GM23248 (cell line): ENCODE measurements at places on chromosomes 4 and X. TPM values are rescaled to one million over a fixed set of nuclear protein-coding genes. Genes with fewer than 3 reads are reported as not detected.

- peak; percentile 69 for DNase-seq
These were observed 43.1 kb upstream of the IL21 start for GRCh38 chr4:122663814-122664610.

GRCh38 chr4:1183985-1184773, 11.8 kb upstream of the SPON2 start:
- DNase-seq = no peak

DNA sequence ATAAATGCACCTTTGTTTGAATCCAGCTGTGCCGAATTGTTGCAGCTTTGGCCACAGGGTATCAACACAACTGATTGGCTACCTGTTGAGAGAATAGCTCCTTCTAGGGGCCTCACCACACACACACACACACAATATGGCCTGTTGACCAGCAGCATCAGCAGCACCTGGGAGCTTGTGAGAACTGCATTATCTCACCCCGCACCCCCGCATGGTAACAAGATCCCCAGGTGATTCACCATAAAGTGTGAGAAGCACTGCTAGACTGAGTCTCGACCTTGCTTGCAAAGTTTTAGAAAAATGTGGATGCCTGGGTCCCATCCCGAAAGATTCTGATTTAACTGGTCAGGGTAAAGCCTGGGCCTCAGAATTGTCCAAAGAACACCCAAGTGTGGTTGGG, 176.9 kb upstream of the PRPS2 start:
- no peak for DNase-seq

DNA sequence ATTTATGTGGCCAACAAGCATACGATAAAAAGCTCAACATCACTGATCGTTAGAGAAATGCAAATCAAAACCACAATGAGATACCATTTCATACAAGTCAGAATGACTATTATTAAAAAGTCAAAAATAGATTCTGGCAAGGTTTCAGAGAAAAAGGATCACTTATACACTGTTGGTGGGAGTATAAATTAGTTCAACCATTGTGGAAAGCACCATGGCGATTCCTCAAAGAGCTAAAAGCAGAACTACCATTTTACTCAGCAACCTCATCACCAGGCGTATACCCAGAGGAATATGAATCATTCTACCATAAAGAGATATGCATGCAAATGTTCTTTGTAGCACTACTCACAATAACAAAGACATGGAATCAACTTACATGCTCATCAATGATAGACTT, 478.7 kb upstream of the GALNTL6 start:
- DNase-seq = no peak

GRCh38 chrX:72297953-72298730, 7.6 kb downstream of the CITED1 start:
- peak; percentile 25 for DNase-seq

- peak; percentile 97 for DNase-seq
These were observed 55.4 kb downstream of the C4orf51 start for GRCh38 chr4:145735347-145735675.

GRCh38 chr4:108681321-108681809, 31.0 kb downstream of the OSTC start:
- DNase-seq = peak; percentile 38

DNA sequence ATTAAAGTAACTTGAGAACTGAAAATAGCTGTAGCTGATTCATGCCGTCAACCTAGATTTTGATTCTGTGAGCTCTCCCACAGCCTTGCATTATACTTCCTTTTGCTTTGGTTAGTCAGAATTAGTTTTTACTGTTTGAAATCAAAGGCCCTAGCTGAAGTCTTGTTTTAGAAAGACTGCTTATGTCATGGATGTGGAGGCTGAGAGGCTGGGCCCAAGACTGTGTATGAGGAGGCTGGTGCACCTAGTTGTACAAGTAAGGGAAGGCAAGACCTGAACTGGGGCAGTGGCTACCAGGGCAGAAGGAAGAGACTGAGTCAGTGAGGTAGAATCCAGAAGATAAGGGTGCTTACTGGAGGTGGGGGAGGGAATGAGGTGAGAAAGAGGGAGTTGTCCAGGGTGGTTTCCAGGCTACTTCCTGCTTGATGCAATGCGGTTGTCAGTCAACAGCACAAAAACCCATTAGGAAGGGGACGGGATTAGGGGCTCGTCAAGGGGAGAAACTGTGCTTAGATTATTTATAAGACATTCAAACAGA, 76.2 kb upstream of the PAGE3 start:
- no peak for DNase-seq

GRCh38 chrX:88135735-88136134, 611.3 kb upstream of the CPXCR1 start:
- peak; percentile 16 for DNase-seq

DNA sequence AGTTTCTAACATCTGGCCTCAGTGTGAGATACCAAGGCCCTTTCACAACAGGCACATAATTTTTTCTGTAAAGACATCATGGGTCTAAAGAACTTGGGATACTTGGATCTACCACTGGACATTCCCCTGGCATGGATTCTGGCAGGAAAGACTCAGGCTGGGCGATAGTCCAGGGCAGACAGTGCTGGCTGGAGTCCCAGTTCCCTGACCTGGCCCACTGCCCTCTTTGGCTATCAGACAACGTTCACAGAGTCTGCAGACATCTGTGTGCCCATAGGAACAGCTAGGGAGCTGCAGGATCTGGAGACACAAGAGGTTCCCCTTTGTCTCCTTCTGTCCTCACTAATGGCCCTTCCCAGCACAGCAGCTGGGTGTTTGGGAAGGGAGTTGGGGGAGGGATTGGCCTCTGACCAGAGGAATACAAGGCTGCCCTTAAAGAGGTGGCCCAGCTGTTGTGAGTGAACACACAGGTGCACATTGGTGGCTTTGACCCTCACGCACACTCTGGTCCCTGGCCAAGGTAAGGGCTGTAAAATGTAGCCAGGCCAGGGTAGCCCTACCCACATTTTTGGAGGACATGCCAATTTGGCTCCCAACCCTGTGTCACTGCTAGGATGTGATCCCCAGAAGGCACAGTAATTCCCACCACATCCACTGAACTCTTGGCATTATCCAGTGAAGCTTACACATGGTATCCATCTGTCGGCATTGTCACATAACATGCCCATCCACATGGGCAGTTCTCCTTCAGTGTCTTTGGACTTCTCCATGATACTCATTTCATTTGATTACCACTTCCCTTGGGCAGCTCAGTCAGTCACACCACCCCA, 72.3 kb downstream of the SOX3 start:
- DNase-seq = peak; percentile 1

- DNase-seq = no peak
These were observed 17.6 kb downstream of the SLIT2 start for GRCh38 chr4:20269320-20269719.

DNA sequence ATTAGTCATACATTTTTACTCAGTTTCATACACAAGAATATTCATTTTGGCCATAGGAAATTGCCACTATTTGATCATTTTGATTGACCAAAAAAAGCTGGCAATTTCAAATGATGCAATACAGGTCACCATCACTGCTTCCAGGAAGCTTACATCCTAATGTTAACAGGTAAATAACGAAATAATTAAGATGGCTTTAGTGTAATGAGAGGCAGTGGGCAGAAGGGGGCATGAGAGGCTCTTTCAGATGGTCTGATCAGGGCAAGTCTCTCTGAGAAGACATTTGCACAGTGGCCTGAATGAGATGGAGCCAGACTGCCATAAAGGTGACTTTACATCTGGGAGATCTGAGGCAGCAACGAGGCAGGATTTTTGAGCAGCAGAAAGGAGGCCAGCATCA, 170.7 kb downstream of the SLIT2 start:
- DNase-seq = peak; percentile 70

DNA sequence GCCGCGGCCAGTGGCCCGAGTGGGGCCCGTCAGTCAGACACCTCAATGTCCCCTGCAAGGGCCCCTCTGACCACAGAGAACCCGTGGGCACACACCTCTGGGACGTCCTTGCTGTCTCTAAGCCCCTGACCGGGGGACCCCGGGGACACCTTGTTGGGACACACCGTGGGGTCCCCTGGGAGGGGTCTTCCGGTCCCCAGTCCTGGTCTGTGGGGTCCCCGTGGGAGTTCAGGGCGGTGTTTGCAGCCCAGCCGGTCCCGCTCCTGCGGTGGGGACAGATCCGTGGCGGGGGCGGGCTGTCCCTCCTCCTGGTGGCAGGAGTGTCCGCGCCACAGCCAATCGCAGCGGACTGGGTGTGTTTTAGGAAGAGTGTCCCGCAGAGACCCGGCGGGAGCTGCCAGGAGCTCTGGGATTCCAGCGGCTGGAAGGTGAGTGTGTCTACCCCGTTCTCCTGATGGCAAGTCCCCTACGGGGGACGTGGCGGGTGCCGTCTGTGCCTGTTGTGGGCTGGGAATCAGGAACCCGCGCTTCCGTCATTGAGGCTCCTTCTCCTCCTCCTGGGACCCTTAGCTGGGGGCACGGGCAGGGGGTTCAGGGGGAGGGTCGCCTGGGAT, 5.1 kb upstream of the PLCXD1 start:
- DNase-seq = peak; percentile 70

DNA sequence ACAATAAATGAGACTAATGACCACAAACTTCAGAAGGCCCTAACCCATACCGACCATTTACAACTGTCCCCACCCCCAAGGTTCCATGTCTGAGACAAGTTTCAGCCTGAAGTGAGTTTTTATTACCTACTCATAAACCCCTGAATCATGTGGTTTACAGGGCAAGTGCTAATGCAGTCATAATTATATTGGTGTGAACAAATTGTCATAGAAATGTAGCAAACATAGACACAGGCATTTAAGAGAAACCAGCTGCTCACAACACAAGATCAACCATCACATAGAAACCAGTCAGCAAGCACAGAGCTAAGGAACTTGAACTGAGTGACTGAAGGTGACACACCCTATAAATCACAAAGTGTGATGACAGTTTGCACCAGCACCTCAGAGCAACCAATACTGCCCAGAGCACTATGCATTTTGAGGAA, 173.8 kb upstream of the MID1 start:
- DNase-seq = peak; percentile 2

DNA sequence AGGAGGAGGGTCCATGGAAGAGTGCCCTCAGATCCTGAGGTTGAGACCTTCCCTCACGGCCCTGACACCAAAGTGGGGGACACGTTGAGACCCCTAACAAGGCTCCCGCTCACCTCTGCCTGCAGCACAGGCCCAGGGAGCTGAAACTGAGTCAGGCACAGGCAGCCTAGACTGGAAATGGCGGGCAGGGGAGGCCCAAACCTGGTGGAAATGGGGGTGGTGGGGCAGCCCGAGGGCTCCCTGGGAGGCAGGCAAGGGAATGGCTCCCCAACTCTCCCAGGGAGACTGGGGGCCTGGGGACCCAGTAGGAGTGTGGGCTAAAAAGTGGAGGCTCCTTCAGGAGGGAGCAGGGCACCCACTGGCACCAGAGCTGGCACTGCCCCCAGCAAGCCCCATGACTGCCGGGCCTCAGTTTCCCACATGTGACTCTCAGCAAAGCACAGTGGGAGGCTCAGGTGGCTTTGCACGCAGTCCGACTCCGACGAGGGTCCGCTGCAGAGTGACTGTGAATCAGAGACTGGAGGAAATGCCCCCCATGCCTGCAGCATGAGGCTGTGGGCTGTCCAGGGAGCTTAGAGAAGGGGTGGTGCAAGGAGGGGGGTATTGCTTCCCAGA, 5.9 kb downstream of the NKX1-1 start:
- DNase-seq = no peak

DNA sequence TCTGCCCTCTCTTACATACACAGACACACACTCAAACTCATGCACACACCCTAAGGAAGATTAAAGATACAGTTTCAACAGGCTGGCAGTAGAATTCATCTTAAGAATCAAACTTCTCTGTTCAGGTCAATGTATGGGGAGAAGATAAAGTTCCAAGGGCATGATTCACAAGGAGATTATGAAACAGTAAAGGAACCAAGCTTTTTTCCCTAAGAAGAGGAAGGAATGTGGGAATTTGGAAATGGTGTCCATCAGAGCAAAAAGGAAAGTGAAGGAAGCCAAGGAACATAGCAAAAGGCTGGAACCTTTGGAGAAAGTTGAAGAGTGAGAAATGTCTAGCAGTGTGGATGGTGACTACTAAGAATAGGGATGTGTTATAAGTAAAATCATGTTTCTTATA, 191.0 kb upstream of the NPY2R start:
- DNase-seq = no peak

Gene ARAP2
- not detected in 2 replicates for total RNA-seq

Gene RAB41
- total RNA-seq = not detected in 2 replicates

Gene NSG1
- 0.86 TPM in 1 of 2 replicates, not detected in the other for total RNA-seq

Gene NHS
- total RNA-seq = 4.8 and 5.6 TPM in 2 replicates

Gene GPRASP1
- 0.38 and 0.54 TPM in 2 replicates for total RNA-seq

Gene LNX1
- total RNA-seq = 9.4 and 10.9 TPM in 2 replicates

Gene FATE1
- total RNA-seq = not detected in 2 replicates

Gene SLITRK2
- total RNA-seq = not detected in 2 replicates

Gene CFAP47
- not detected in 2 replicates for total RNA-seq

Gene AREG
- 0.97 TPM in 1 of 2 replicates, not detected in the other for total RNA-seq

Gene AKAP4
- not detected in 2 replicates for total RNA-seq

Gene EPHA5
- not detected in 2 replicates for total RNA-seq

Gene REPS2
- total RNA-seq = 0.11 TPM in 1 of 2 replicates, not detected in the other

Gene FAM13A
- 6.6 and 7.8 TPM in 2 replicates for total RNA-seq

Gene MAMLD1
- total RNA-seq = 4.1 and 23.1 TPM in 2 replicates

Gene WDR17
- 0.22 and 0.38 TPM in 2 replicates for total RNA-seq

Gene NIPAL1
- total RNA-seq = 3.7 TPM in 1 of 2 replicates, not detected in the other

Gene GAGE12H
- not detected in 2 replicates for total RNA-seq
